ENCODE measurements at places on chromosomes 13 and 19. TPM values are rescaled to one million over a fixed set of nuclear protein-coding genes. Genes with fewer than 3 reads are reported as not detected.

DNA sequence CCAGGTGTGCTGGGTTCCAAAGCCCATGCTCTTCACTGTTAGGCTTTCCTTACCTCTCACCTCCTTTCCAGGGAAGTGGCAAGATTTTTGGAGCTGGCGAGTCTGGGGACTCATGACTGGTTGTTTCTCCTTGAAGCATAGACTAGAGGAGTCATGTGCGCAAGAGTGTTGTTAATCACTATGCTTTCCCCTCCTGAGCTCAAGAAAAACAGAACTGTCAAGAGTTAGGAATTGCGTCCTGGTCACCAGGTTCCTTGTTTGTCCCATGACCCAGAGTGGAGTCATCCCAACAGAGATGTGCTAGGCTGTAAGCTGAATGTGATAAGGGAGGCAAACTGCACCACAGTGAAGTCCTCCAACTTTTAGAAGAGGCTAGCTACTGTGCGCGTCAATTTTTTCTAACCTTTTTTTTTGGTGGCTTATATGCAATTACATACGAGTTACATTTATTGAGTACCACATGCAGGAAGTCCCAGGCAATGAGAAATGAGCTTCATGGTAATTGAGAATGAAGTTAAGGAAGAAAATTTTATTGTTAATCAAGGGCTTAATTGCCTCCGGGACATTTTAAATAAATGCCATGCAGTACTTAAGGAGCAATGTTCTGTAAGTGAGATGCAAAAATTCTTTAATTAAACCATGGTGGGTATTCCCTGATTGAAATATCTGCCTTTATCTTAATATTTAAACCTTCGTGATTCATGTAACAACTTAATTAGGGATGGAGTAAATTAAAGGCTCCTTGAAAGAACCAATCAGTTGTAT lies 233.9 kb downstream of the ZIC5 start:
- no peak for DNase-seq

OR10H4 gene
- total RNA-seq: not detected

NCR1 gene
- total RNA-seq: not detected

- DNase-seq: no peak
These were observed 13.5 kb downstream of the LMNB2 start for GRCh38 chr19:2443116-2443784.

ZNF490 gene
- 7.0 TPM for total RNA-seq

DNA sequence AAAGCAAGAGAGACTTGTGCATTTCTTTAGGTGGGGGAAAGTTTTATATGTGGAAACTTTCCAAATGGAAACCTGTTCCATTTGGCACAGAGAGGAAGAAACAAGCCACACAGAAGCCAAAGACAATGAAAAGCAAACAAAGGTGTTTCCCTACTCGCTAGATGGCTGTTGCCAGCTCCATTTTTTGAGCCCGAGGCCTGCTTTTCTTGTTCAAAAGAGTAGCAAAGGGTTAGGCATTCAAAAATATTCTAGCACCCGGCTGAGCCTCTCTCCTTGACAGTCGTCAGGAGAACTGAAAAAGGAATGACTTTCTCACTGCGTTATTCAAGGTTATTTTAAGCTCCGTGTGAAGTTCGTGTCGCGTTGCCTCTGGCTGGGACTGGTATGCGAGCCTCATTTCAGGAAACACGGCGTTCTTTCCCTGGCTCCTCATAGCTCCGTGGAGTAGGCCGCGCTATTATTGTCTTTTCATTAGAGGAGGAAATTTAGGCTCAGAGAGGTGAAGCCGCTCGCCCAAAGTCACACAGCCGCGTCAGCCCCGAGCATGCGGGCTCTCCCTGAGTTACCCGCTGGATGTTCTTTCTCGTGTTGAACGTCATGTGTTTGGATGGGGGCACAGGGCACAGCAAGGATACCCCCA lies 7.6 kb downstream of the TRPM4 start:
- no peak for DNase-seq

- no peak for DNase-seq
These were observed 4.3 kb downstream of the GPR183 start for GRCh38 chr13:99302637-99303505.

GRCh38 chr19:54616821-54617560 lies 13.3 kb upstream of the LILRB1 start:
- no peak for DNase-seq

DNA sequence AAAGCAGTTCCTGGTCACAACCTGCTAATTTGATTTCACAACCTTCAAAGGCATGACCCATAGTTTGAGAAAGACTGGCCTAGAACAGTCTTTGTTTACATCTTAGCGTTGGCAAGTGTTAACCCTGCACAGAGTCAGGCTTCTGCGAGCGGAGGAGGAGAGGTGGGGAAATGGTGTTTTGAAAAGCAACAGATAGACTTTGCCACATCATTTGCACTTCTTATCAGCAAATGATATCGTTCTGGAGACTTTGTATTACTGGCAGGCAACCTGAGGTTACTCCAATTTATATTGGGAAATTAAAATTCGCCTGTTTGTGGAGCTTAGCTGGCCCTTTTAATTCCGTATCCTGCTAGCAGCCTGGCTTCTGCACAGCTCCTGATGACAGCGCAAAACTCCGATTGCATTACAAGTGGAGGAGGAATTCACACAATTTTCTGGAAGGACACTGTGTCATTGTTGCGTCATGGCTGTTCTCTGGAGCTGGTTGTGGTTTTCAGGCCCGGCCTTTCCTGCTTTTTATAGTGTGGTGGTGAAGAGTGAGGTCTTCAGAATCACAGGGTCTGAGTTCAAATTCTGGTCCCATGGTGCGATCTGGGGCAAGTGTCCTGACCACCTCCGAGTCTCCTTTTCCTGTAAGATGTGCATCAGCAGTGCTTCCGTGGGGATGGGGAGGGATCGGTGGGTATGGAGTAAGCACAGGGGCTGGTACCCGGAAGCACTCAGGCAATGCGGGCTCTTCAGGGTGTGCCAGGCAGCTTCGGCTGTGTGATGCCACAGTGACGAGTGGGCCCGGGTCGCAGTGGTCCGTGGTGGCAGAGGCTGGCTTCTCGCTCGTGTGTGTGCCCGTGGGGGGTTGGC lies 49.1 kb upstream of the EHD2 start:
- DNase-seq: no peak

MED26 gene
- 36.4 TPM for total RNA-seq

DNA sequence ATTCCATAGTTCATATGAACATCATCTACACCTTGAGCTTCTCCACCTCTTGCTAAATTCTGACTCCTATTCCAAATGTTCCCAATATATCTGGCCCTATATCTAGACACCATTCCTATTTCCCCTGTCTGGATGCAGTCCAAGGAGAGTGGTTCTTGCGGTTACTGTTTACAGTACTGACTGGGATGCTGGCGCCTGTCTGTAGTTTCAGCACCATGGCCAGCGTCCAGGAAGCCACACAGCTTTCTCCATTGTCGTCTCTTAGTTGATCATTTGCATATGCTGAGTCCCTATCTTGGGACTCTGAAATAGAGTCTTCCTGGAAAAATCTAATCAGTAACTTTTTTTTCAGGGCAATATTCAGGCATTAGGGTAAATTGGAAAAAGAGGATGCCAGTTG lies 14.9 kb downstream of the LAIR2 start:
- DNase-seq: peak; percentile 34

DNA sequence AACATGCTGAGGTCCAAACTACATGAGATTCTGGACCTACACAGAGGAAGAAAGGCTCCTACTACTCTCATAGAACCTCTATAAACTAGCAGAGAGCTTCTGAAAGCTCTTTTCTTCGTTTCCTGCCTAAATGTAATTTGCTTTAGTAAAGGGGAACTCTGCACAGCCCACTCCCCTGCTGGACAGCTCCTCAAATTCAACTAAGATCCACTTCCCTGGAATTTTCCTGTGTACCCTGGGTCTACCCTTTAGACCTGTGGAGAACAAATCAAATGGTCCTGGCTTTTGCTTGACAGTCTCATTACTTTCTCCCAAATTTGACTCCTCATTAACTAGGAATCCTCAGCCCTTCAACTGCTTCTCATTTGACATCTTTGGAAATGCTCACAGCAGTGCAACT lies 3.5 kb upstream of the DCLK1 start:
- no peak for DNase-seq

DNA sequence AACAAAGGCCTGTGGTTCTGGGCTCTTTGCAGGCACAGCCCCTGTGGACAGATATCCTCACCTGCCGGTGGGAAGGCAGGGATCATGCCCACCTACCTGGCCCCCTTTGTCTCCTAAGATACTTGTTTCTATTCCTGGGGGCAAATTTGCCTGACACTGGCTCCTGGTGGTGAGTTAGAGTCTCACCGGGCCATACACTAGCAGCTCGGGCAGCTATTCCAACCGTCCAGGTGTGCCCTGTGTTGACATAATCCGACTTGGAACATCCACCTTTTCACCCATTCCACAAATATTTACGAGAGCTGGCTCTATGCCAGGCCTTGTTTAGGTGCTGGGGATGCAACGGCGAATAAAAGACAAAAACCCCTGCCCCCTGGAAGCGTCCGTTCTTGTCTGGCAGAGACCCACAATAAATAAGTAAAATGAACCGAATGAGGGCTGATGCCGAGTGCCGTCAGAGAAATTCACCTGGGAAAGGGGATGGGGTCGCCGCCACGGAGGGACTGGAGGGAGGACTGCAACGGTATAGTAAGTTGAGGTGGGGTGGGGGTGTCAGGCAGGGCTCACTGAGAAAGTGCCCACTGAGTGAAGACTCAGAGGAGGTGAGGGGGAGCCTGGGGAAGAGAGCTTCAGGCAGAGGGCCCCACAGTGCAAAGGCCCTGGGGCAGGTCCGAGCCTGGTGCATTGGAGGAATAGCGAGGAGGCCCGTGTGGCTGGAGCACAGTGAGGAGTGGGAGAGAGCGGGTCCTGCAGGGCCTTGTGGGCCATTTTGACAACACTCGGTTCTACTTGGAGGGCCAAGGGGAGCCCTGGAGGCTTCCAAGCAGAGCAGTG lies 43.2 kb upstream of the RANBP3 start:
- DNase-seq: no peak

GRCh38 chr13:33633701-33634545 lies 184.0 kb upstream of the RFC3 start:
- no peak for DNase-seq

- no peak for DNase-seq
These were observed 12.7 kb downstream of the ARHGAP45 start for GRCh38 chr19:1079566-1080111.

FSTL3 gene
- 2.0 TPM for total RNA-seq

- DNase-seq: no peak
These were observed 1.6 kb upstream of the ADAMTS10 start for GRCh38 chr19:8611877-8612806.

- no peak for DNase-seq
These were observed 1039.5 kb upstream of the SLC10A2 start for GRCh38 chr13:104105418-104106355.
